Brain microvascular endothelial cell (primary cell): ENCODE measurements at places on chromosomes 16 and 17.
A peak's percentile ranks its signal among the peaks of the same experiment; 100 is the strongest.

DNA sequence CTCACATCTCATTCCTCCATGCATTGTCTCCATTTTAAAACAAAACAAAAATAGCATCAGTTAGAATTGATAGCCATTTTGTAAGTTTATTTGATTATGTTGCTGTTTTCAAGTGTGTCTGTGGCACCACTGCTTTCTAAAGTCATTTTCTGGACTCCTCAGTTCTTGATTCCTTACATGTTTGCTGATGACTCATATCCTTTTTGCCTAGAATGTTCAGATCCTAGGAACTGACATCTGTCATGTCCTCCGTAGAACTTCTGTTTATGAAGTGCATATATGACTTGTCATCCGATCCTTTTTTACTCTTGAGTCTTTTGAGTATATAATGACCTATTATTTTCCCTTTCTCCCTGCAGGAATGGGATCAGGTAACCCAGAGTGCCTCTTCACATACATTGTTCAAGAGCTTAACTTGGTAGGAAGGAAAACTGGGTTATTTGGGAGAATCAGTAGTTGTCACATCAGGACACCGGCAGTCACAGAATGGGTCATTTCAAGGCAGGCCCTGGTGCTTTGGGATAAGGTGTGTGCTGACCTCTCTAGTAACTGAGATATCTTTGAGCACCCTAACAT lies 69.2 kb downstream of the MAP2K4 start:
- peak; percentile 62 for DNase-seq

DNA sequence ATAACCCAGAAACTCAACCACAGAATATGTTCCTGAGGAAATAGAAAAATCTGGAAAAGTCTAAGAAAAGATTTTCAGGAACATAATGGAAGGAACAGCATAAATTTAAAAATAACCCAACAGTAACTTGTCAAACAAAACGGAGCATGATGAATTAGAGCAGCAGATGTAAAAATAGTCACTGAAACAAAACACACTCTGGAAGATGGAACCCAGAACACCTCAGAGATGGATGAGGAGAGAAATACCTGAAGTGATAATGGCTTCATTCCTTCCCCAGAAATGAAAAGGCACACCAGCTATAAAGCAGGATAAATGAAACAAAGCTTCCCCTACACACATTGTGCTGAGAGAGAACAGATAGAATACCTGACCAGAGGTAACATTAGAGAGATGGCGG lies 6.3 kb downstream of the TK1 start:
- DNase-seq: no peak

DNA sequence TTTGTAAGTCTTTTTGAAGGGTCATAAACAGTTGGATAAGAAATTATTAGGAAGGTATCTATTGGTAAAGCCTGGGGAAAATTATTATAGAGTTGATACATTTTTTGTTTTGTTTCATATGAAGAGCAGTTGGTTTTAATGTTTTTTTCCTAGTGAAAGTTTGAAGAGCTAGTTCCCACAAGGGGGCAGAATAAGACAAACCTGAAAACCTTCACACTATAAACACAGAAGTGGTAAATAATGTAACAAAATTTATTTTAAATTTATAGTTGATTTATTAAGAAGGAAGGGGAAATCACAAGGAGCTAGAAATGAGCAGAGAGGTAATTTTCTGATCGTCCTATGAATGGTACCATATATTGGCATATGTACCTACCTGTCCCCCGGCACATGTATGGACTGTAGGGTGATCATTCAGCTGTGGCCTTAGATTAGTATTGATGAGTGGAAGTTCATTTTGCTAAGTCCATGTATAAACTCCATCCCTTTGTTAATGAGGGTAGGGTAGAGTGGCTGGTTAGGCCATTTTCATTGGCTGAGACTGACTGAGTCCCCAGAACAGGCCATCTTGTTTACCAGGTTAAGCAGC lies 116.3 kb downstream of the TANC2 start:
- DNase-seq: peak; percentile 18

DNA sequence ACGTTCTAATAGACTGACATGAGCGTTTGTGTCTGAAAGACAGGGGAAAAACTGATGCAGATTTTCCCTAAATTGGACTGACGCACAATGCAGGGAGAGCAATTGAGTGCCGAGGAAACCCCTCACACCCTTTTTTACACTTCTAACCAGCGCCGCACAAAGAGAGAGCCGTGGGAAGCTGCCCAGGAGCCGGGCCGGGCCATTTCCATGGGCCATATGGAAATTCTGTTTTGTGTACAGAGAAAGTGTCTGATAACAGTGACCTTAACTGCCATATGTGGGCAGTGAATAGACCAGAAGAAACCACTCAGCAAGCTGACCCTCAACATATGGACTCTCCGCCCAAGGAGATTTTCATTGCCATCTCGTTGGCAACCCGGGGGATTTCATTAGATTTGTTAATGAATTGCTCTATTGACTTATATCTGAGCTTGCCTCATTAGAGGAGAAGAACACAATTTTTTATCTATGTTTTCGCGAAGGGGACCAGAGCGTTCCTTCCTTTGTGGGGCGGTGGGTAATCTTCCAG lies 225.9 kb upstream of the IRX3 start:
- no peak for DNase-seq
